ENCODE measurements at places on chromosomes 6 and 20. TPM values are rescaled to one million over a fixed set of nuclear protein-coding genes. Genes with fewer than 3 reads are reported as not detected.

GRCh38 chr20:18165553-18165952 lies 27.9 kb downstream of the KAT14 start:
- DNase-seq = no peak

DNA sequence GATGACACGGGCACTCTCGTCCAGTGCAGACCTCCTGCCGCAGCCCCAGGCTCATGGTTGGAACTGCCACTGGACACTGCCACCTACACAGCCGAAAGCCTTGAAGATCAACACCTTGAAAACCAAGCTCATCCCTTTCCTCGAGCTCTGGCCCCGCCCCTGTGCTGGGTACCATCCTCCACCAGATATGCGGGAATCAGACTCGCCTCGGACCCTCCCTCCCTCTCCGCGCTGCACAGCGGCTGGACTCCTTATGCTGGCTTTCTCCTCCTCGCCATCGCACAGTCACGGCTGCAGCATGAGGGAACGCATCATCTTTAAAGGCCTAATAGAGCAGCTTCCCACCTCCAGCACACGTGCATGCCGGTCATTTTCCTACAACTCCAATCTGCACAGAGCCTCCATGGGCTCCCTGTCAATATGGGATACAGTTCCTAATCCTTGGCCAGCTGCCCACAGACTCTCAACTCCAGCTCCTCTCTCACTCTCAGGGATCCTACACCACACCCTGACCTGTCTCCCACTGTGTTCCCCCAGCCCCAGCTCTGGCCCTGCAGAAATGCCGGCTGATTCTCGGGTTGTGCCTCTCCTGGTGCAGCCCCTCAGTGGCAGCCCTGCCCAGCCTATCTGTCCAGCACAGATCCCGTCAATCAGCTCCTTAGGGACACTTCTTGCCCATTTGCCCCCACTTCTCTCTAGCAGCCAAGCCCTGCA lies 23.2 kb downstream of the TXNDC5 start:
- no peak for DNase-seq

Gene GTSF1L
- total RNA-seq = not detected

GRCh38 chr20:32678948-32679347 lies 5.2 kb upstream of the C20orf203 start:
- no peak for DNase-seq

DNA sequence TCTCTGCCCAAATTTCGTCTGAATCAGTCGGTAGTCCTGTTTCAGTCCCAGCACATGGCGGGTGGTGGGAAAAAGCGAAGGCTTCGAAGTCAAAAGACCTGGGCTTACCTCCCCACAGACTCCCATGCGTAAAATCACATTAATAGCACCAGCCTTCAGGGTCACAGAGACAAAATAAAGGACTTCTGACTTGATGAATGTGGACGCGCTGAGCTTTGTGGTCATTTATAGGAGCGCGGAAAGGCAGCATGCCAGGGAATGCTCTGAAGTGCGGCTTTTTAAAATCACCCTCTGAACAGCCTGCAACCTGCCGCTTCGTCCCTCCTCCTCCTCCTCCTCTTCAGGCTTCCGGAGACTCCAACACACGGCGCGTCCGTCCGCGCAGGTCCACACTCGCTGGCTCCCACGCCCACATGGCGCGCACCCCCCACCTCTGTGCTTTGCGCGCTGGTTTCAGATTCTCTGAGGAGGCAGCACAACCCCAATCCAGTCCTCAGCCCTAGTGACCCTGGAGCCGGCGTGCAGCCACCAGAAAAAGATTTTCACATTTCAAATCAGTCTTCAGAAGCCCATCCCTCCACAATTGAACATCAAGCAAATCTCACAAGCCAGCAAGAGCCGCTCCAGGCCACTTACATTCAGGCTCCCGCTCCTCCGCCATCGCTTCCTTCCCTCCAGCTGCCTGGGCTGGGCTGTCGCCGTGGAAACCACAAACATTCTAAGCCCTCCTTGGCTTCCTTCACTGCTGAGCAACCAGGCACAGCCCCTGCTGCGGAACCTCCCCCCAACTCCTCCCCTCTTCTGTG lies at the start of gene C6orf118:
C6orf118 (minus strand) TSS at position 680 of the 806 bp plus-strand sequence; CDS start at position 661, 19 bp downstream.
- no peak for DNase-seq

Gene LHFPL5
- not detected for total RNA-seq

All from activated T-cell treated with anti-CD3 and anti-CD28 coated beads, Interleukin-2, amount 50 U/mL, for 4 hours (primary cell).